ENCODE measurements at places on chromosomes 2 and 18.

DNA sequence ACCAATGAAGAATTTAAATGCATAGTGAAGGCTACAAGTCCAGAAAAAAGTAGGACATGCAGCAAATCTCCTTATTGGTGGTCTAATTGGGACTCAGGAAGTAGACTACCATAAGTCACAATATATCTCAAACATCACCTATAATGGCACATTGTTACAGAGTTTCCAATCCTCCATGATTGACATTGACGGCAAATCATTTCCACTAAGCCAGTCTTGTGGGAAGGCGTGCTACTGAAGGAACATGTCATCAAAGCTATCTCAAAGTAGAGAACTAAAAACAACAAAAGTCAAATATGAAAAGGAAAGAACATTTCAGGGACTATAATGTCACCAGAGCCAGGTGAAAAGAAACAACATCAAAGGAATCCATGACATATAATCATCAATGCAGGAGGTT, 166.4 kb upstream of the PID1 start:
- DNase-seq = no peak

GRCh38 chr18:12531749-12532148, 124.0 kb downstream of the PRELID3A start:
- DNase-seq = no peak

GRCh38 chr2:56009758-56010458, 86.3 kb upstream of the EFEMP1 start:
- peak; percentile 8 for DNase-seq

GRCh38 chr2:8435608-8436007, 246.2 kb upstream of the ID2 start:
- no peak for DNase-seq

DNA sequence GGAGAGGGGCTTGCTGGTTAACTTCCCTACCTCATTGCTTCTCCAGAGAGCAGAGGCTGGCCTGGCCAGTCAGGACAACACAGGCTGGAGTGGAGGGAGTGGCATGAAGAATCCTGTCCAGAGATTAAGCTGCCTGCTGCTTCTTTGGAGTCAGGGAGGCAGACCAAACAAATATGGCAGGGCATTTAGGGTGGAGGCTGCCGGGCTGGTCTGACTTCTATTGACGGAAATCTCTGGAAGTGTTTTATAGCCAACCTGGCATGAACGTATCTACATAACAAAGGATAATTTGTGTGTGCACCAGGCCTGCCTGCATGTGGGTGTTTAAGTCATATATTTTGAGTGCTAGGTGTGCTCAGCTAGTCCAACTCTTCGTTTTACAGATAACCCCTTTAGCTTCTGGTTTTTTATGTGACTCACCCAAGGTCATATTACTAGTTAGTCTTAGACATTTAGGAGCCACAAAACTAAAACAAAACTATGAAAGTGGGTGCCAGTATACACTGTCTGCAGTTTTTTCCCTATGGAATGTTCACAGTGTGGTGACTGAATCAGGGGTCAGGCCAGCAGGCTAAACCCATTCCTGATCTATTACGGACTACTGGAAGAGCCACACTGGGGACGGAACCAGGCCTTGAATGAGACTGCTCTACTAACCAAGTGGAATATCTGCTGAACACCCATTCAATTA, 5.5 kb downstream of the NPC1 start:
- DNase-seq = no peak

DNA sequence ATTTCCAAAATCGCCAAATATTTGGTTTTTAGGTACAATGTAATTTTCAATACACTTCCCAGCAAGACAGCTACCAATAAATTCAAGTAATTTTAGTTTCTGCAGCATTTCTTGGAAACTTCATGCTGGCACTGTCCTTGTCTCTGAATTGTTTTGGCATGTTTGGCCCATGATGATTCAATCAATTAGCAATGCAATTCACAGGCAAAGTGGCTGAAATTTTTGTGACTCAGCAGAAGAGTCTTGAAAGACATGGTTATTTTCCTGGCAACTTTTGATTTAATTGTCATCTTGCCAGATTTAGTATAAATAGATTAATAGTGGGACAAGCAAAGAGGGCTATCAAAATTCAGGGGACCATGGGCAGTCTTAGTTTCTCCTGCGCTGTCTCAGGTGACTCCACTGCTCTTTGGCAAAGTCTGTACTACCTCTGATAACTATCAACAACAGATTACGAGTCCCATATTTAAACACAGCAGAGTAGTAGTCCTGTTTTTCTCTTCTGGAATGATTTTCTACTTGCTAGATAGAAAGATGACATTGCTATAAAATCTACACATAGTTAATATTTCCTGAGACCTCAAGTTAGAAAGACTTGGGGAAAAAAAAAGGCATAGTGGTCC, 88.9 kb upstream of the CYP26B1 start:
- DNase-seq = no peak

- no peak for DNase-seq
These were observed 668 bp downstream of the NFU1 start for GRCh38 chr2:69436596-69436937.

- DNase-seq = peak; percentile 60
These were observed 476 bp downstream of the VSNL1 start for GRCh38 chr2:17540813-17541530.

- DNase-seq = no peak
These were observed 13.4 kb downstream of the NPAS2 start for GRCh38 chr2:100833331-100833730.

DNA sequence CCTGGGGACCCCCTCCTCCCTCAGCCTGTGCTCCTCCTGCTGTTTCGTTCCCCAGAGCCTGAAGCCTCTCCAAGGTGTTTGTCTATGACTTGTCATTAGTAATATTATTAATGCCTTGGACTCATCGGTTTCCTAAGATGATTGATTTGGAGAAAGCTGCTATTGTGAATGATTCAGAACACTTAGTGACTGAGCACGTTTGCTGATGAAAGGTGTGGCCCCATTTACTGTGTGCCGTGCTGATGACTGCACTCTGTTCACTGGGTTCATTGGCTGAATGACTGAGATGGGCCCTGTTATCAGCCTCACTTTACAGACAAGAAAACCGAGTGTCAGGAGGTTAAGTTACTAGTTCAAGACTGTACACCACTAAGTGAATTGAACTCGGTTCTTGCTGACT, 111.4 kb downstream of the SPP2 start:
- DNase-seq = no peak
